ENCODE measurements at places on chromosomes 1 and 21. TPM values are rescaled to one million over a fixed set of nuclear protein-coding genes. Genes with fewer than 3 reads are reported as not detected.

- DNase-seq: no peak
Measured at GRCh38 chr1:97209381-97209957, 487.9 kb downstream of the PTBP2 start.

DNA sequence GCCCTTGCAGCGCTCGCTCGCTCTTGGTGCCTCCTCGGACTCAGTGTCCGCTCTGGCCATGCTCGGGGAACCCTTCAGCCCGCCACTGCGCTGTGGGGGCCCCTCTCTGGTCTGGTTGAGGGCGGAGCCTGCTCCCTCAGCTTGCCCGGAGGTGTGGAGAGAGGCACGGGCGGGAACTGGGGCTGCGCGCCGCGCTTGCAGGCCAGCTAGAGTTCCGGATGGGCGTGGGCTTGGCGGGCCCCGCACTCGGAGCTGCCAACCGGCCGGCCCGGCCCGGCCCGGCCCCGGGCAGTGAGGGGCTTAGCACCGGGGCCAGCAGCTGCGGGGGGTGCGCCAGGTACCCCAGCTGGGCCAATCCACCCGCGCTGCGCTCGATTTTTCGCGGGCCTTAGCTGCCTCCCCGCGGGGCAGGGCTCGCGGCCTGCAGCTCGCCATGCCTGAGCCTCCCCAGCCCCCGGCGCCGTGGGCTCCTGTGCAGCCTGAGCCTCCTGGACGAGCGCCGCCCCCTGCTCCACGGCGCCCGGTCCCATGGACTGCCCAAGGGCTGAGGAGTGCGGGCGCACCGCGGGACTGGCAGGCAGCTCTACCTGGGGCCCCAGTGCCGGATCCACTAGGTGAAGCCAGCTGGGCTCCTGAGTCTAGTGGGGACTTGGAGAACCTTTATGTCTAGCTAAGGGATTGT is 217.0 kb upstream of the PKN2 start:
- DNase-seq: no peak

- no peak for DNase-seq
Measured at GRCh38 chr1:208207388-208208131, 36.6 kb downstream of the PLXNA2 start.

DNA sequence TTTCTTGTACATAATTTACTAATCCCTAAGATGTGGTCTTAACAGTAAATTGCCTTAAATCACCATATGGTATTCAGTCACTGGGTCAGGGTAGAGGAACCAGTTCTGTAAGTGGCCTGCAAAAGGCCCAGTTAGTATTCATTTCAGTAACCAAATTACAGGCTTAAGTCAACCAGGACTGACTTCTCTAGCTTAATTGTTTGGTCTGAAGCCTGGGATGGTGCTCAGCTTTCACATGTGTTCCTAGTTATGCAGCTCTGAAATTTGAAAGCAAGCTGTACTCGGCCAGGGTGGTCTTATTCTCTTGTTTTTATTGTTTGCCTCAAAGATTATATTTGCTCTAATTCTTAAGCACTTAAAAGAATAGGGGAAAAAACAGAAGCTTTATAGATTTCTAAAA is 144.6 kb downstream of the MAGI3 start:
- DNase-seq: no peak

DNA sequence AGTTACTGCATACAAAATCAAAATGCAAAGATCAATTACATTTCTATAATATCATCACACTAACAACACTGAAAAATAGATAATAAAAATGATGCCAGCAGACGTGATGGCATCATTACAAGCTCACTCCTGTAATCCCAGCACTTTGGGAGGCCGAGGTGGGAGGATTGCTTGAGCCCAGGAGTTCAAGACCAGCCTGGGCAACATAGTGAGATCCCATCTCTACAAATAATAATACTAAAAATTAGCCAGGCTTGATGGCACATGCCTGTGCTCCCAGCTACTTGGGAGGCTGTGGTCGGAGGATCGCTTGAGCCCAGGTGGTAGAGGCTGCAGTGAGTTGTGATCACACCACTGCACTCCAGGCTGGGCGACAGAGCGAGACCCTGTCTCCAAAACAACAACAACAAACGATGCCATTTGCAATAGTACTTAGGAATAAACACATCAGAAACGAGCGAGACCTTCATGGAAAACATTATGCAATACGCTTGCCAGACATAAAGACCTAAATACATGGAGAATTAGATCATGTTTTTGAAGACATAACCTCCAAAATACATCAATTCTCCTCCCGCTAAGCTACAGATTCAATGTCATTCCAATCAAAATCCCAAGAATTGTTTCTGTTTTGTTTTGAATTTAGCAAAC is 86.6 kb upstream of the ERRFI1 start:
- DNase-seq: no peak

MYBPHL gene
- 0.22 TPM for polyA plus RNA-seq

DNA sequence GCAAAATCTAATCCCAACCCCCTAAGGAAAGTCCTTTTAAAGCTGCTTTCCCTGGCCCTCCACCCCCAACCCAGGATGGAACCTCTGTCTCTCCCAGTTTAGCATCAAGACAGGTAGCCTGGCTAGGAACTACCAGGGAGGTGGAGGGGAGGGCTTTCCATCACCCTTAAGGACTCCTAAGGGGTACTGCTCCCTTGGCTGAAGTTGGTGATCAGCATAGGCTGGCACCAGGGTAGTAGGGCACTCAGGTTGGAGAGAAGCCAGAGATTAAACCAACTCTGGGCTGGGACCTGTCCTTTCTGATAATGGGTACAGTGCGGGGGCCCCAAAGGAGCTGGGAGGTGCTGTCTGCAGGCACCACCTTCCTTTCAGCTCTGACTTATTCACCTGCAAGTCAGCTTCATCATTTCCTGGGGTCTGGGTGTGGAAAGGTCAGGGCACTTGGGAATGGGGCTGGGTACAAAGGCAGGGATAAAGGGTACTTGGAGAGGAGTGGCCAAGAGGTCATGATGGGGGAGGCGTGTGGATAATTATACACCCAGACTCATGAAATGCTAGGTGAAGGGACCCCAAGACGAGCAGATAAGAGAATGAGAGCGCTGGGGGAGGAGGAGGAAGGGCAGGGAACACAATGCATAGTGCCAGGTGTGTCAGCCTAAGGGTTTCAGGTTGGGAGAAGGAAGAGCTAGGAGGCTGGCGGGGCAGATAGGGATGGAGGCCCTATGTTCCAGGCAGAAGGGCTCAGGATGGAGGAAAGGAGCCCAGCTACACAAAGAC is 1.2 kb downstream of the ARHGEF2 start:
- peak; percentile 52 for DNase-seq

DNA sequence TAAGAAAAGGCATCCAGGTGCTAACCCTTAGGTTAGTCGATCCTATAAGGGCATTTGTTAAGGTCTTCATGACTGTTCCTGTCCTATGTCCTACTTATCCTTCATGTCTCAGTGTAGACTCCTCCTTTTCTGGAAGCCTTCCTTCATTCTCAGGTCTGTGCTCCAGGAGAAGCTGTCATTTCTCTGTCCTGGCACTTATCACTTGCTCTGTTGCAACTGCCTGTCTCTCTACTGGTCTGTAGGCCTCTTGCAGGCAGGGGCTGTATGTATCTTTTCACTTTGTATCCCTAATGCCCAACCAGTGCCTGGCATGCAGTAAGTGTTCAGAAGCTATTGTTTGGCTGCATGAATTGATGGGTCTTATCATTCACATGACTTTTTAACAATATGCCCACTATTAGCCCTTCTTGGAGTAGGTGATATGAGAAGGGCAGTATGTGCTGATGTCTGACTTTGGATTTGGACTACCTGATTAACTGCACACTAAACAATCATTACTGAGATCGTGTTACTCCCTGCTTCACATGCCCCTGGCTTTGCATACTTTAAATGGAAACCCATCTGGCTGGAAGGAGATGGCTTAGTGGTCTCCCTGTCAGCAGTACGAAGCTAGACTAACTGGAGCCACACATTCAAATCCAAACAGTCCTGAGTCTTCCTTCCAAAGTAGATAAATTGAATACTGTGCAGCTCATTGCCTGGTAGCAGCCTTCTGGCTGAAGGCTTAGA is 88.8 kb downstream of the RGL1 start:
- no peak for DNase-seq

GRCh38 chr1:919271-919872 is 4.4 kb upstream of the SAMD11 start:
- no peak for DNase-seq

GJA8 gene
- not detected for polyA plus RNA-seq

- DNase-seq: no peak
Measured at GRCh38 chr1:213492161-213493041, 441.4 kb downstream of the RPS6KC1 start.

GRCh38 chr1:235649368-235650163 is at the start of gene GNG4:
Gene GNG4, minus strand, starts transcription at chr1:235649784. Its CDS starts 65,946 bp downstream, at chr1:235583838.
- peak; percentile 64 for DNase-seq

DNA sequence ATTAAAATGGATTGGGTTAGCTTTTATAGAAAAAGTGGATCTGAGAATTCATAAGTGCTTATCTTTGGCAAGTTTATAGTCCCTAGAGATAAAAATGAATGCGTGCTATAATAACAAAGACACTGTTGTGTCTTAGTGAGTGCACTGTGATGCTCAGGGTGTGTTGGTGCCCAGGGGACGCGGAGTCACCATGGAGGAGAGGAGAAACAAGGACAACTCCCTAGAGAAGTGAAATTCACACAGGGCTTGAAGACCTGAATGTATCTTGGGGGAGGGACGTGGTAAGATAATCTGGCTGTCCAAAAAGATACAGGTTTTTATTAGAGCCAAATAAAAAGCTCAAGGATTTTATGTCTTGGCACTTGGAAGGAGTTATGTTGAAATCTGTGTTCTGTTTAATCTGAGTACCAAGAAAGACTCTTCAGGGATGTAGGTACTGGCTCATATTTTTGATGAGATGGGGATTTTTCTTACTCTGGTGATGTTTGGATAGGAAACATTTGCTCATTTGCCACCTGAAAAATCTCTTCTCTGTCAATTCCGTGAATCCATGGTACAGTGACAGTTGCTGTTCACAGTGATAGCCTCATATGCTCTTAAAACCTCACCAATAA is 9.6 kb downstream of the SMYD2 start:
- no peak for DNase-seq

- DNase-seq: peak; percentile 29
Measured at GRCh38 chr21:38807986-38808385, 2.3 kb downstream of the ETS2 start.

GRCh38 chr1:197224160-197224559 is 43.9 kb upstream of the CRB1 start:
- peak; percentile 20 for DNase-seq

VASH2 gene
- polyA plus RNA-seq: 24.7 TPM

CZIB gene
- 95.3 TPM for polyA plus RNA-seq

DNA sequence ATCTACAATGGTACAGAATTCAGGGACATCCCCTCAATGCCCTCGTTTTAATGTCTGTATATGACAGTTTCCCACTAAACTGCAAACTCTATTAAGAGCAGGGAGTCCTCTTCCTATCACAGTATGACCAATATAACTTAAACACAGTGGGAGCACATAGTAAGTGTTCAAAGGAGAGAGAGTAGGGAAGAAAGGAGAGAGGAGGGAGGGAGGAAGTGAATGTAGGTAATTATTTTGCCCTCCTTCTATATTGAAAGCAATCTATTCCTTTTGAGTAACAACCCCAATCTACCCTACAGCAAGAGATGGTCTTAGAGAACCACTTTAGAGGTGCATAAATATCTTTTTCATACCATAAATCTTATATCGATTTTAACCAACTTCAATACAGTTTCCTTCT is 121.4 kb downstream of the MRPL39 start:
- DNase-seq: no peak

DNA sequence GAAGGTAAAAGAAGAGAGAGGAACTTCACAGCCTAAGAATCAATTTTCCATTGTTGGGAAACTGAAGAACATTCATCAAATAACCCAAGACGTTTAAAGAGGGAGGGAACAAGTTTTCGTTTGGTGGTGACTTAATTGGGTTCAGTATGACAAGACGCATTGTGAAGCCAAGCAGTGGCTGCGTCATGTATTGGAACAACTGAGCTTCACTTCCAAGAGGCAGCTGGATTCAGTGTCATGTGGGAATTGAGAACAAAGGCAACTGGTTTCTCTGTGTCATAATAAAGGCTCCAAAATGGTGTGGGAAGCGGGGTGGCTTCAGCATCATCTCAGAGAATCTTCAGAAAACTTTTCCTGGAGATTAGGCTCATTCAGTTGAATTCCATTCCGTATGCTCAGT is 29.8 kb upstream of the RC3H1 start:
- DNase-seq: no peak

KCNE1 gene
- polyA plus RNA-seq: 2.7 TPM

MCOLN2 gene
- 0.36 TPM for polyA plus RNA-seq

- DNase-seq: no peak
Measured at GRCh38 chr1:108983114-108983513, 19.8 kb upstream of the CLCC1 start.

CALML6 gene
- 0.95 TPM for polyA plus RNA-seq

SLAMF9 gene
- not detected for polyA plus RNA-seq

GRCh38 chr1:196407358-196408051 is 200.7 kb downstream of the KCNT2 start:
- DNase-seq: no peak
